ENCODE measurements at places on chromosomes 1 and 21. TPM values are rescaled to one million over a fixed set of nuclear protein-coding genes. Genes with fewer than 3 reads are reported as not detected.

The SLC35F3 gene
- not detected for total RNA-seq

The LY9 gene
- total RNA-seq: not detected

The PPIE gene
- 48.7 TPM for total RNA-seq

The RGS13 gene
- not detected for total RNA-seq

The DHRS3 gene
- 0.76 TPM for total RNA-seq

The UBL4B gene
- total RNA-seq: not detected

The SPRR1B gene
- total RNA-seq: not detected

The IGSF5 gene
- not detected for total RNA-seq

The MMEL1 gene
- not detected for total RNA-seq

The S100A12 gene
- not detected for total RNA-seq

The LYPD8 gene
- total RNA-seq: not detected

The PDE9A gene
- 10.3 TPM for total RNA-seq

The CFHR4 gene
- total RNA-seq: not detected

The EFNA3 gene
- total RNA-seq: 0.21 TPM

The KCNQ4 gene
- total RNA-seq: 0.05 TPM

The ZYG11A gene
- 2.1 TPM for total RNA-seq

The RNASEL gene
- total RNA-seq: 11.5 TPM

The TNFAIP8L2 gene
- not detected for total RNA-seq

The KCNE2 gene
- not detected for total RNA-seq

The CFAP74 gene
- total RNA-seq: not detected

The FCRL6 gene
- total RNA-seq: not detected

The ADORA1 gene
- total RNA-seq: not detected

The PRAMEF8 gene
- not detected for total RNA-seq

The CPTP gene
- 29.4 TPM for total RNA-seq

The TNN gene
- total RNA-seq: 6.0 TPM

The GUCA2B gene
- total RNA-seq: not detected

The SPRR2A gene
- total RNA-seq: not detected

The MPZ gene
- total RNA-seq: not detected

The COL8A2 gene
- total RNA-seq: 1.2 TPM

The ATP1A4 gene
- total RNA-seq: not detected

The CR2 gene
- total RNA-seq: not detected

The HMCN1 gene
- 21.4 TPM for total RNA-seq

The CDC20 gene
- total RNA-seq: 257 TPM

The NPHP4 gene
- total RNA-seq: 3.6 TPM

The CCDC17 gene
- total RNA-seq: 0.34 TPM

The BCAN gene
- total RNA-seq: not detected

The ADAMTSL4 gene
- total RNA-seq: 0.42 TPM

The MFN2 gene
- 53.6 TPM for total RNA-seq

The FCAMR gene
- total RNA-seq: not detected

The SOAT1 gene
- 17.4 TPM for total RNA-seq

The AVPR1B gene
- total RNA-seq: not detected

The OR10K2 gene
- not detected for total RNA-seq
